Fibroblast of gingiva (primary cell): ENCODE measurements at places on chromosomes 5 and 9.

DNA sequence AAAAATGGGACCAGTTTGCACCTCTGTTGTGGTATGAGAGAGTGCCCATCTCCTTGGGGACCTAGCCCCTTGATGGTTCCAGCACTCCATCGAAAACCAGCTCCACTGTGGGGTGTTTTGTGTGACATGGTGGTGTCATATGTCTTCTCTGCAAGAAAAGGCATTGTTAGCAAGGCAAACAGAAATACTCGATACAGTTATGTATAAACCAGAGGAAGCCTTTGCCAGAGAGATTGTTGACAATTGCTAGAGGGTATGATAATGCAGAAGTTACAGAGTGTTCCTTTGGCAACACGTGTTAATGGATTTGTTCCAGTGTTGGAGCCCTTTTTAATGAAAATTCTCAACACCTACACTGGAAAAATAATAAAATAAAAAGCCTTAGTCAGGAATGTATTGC is 270.4 kb upstream of the DMRT1 start:
- no peak for DNase-seq

DNA sequence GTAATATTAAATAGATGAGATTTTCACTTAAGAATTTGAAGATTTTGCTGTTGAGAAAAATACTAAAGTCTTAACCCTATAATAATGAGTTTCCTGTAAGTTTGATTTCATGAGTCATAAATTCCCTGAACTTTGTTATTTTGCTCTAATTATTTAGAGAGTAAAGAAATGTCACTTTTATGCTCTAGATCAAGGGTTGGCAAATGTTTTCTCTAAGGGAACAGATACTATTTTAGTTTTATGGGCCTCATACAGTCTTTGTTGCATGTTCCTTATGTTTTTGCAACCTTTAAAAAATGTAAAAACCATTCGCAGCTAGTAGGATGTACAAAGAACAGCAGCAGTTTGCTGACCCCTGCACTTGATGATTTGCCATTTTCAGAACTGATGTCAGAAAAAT is 480 bp upstream of the TXNDC8 start:
- DNase-seq: peak; percentile 18

DNA sequence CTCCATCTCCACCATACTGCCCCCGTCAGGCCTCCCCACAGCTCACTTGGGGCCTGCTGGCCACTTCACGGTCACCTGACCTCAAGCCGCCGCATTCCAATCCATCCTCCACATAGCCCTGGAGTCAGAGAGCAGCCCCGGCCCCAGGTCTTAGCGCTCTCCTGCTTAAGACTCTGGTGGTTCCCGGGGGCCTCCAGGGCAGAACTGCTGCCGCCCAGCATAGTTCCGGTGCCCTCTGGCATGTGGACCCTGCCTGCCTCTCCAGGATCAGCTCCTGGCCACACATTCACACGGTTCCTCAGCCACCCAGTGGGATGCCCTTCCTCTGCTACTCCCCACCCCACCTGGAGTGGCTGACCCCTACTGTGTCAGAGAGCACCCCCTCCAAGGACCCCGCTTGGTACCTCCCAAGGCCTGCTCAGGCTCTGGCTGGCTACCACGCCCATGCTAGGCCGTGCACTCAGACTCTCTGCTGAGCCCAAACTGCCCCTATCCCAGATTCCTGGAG is 8.7 kb downstream of the PHYKPL start:
- DNase-seq: no peak

- no peak for DNase-seq
Observed at GRCh38 chr5:126976520-126977172, 53.7 kb downstream of the MARCHF3 start.

GRCh38 chr5:33494466-33494865 is 53.7 kb downstream of the TARS1 start:
- no peak for DNase-seq
